Stimulated activated CD4-positive, alpha-beta T cell treated with anti-CD3 and anti-CD28 coated beads, Interleukin-4, amount 100 ng/mL, for 24 hours (primary cell): ENCODE measurements at places on chromosomes 12 and 14.

GRCh38 chr12:120767071-120768024 is 41.7 kb downstream of the ACADS start:
- no peak for DNase-seq

- no peak for DNase-seq
Observed at GRCh38 chr12:58557171-58557570, 363.1 kb downstream of the LRIG3 start.

GRCh38 chr14:62081012-62081612 is 318.9 kb downstream of the SNAPC1 start:
- no peak for DNase-seq

DNA sequence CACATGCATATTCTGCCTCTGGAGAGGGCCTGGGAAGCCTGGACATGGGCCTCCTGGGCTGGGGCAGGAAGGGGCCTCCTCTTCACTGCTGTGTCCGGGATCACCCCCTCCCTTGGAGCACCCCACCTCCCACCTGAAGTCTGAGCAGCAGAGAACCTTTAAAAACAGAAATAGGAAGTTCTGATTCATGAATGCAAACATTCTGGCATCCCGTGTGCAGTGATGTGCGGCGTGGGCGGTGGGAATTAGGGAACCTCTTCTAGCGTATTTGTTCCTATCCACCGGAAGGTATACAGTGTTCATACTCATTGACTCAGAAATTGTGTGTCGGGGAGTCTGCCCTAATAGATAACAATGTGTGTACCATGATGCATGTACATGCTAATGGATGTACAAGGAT is 46.2 kb downstream of the C14orf132 start:
- DNase-seq: no peak

DNA sequence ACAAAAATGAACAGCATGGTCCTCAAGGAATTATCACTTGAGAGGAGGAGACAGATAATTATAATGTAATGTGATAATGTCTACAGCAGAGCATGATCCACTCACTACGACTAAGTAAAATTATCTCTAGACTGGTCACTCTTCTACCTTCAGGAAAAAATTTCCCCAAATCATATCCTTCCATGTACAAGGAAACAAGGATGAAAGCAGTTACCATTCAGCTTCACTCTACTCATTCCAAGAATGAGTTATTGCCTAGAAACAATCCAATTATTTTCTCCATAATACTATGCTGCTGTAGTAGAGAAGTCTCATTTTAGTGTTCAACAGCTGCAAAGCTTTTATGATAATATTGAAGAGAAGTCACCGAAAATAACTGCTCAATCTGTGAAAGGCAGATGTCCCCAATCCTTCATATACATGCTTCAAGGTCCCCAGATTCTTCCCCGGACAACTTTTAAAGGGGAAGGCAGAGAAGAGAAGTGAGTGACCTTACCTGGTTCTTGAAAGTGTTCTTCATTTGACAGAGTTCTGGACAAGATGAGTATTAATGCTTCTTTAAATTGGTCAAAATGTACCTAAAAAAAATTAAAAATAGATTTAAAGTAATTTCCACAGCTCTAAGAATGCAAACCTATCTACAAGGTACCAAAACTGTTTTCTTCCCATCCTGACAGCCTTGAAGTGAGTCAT is 24.6 kb downstream of the NIN start:
- DNase-seq: no peak

GRCh38 chr14:103546652-103547454 is 15.6 kb downstream of the BAG5 start:
- DNase-seq: peak; percentile 79

DNA sequence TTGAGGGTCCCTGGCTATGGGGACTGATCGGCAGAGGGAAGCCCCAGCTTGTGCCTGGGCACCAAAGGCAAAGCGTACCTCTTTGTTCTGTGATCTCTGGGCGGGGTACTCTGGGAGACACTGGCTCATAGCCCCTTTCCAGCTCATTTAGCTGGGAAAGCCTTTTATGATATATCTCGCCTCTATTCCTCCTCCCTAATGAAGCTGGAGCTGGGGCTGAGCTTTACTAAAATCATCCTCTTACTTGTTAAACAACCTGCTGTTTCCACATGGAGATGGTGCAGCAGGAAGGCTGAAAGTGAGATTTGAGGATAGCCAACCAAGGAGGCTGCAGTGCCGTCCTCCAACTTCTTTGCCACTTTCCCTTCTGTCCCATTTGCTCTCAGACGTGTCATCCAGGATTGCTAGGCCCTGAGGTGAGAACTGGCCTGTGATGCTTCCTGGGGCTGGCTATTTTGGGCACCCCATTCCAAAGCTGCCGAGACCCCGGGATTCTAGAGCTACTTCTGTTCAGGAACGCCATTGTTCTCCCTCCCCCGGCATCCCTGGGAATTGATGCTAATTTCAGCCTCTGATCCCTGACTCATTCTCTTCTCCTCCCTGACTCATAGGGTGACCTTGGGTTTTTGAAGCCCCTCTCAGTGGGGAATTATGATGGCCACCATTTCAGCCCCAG is 16.0 kb downstream of the PDE1B start:
- no peak for DNase-seq
